Effector memory CD8-positive, alpha-beta T cell (primary cell): ENCODE measurements at places on chromosomes 3 and 15.

DNA sequence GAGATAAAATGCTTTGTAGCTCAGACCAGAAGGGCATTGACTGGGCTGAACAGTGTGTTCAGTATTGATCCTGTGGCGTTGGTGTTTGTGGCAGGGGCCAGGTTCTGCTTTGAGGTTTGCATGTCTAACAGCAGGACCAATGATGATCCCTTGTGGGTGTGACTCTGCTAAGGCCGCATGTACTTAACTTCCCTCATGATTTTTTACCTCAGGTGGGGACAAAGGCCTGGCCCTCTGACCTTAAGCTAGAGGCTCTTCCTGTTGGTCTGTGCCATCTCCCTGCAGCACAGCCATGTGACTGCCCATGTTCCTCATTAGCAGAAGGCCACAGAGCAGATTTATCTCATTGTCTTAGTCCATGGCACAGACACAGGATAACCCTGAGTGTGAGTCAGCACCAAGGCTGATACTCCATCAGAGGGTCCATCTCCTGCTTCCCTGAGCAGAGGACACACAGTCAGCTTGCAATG, 34.3 kb upstream of the BSN start:
- no peak for DNase-seq

- no peak for DNase-seq
Measured at GRCh38 chr15:34718681-34719665, 35.8 kb downstream of the GJD2 start.

DNA sequence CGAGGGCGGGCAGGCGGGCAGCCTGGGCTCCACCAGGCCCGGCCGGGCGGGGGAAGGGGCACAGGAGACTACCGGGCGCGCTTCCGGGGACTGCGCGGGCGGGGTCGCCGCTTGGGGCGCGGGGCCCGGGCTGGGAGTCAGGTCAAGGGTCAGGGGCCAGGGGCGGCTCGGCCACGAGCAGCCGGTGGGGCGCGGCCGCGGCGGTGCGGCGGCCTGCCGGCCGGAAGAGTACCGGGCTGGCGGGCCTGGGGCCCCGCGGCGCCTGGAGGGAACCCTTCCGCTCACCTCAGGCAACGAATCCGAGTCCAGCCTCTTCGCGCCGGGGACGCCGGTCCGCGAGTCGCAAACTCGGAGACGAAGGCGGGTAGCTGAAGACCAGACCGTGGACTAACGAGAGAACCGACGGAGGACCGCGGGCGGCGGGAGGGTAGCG, 225 bp downstream of the RHOA start:
- DNase-seq: peak; percentile 47

DNA sequence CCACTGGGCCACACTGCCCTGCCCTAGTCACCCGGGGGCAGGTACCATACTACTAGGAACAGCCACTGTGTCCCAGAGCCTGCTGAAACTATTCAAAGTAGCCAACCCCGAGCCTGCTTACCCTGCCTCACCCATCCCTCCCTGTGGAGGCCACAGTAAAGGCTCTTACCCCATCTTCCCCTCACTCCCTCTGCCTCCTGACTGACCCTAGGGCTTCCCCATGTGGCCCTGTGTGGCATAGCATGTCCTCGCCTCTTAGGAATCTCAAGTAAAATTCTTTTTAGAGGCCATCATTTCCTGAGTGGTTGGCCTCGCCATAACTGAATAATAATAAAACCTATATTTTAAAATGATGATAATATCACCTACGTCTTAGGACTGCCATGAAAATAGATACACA, 112.2 kb upstream of the SLC6A11 start:
- no peak for DNase-seq

- DNase-seq: no peak
Measured at GRCh38 chr3:10625323-10625722, 119.9 kb upstream of the ATP2B2 start.

GRCh38 chr3:50028346-50028745, 60.4 kb upstream of the RBM5 start:
- no peak for DNase-seq

DNA sequence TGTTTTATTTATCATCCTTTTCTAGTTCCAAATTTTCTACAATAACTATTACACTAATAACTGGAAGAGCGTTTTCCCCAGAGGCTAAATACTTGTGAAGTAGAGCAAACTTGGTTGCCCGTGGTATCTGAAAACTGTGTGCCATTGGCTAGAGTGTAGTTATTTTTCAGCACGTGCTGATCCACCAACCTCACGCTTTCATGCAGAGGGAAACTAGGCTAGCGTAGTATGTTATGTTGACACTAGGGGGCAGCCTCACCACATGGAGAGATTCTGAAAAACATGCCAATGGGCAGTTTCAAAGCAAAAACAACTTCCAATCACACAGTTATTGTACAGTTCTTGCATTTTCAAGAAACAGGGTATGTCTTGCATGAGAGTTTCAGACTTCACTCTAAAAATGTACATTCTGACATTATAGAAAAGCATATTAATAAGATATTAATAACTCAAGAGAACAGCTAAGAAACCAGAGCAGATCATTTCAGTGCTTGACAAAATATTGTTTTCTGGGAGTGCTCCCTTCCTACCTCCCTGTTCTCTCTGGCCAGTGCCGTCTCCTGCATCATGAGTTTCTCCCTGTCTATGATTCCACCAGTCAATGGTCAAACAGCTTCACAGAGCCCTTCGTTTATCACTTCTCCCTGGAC, 39.7 kb downstream of the SPATA12 start:
- DNase-seq: peak; percentile 55

DNA sequence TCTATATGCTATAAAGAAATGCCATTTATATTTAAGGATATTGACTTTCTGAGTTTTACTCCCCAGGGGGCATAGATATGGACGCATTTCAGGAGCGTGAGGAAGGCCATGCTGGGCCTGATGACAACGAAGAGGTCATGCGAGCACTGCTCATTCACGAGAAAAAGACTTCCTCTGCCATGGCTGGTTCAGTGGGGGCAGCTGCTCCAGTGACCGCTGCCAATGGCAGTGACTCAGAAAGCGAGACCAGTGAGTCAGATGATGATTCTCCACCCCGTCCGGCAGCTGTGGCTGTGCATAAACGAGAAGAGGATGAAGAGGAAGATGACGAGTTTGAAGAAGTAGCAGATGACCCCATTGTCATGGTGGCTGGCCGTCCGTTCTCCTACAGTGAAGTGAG, 38.4 kb downstream of the GTF2E1 start:
- no peak for DNase-seq
